ENCODE measurements at places on chromosomes 6 and 20. TPM values are rescaled to one million over a fixed set of nuclear protein-coding genes. Genes with fewer than 3 reads are reported as not detected.

GRCh38 chr6:67887419-67887746 lies 747.7 kb upstream of the ADGRB3 start:
- peaks cover 63% of the 10 kb centered on the region for H3K36me3 ChIP-seq
- H3K4me1 ChIP-seq, result peaks cover 11% of the 10 kb centered on the region
- H3K27me3 ChIP-seq, result no peaks in the 10 kb centered on the region
- H3K4me3 ChIP-seq, result peak overlapping the region; percentile 93

- no peak overlapping the region for H3K27ac ChIP-seq
- H3K27me3 ChIP-seq, result peaks cover 10% of the 10 kb centered on the region
- no peak for DNase-seq
- H3K4me1 ChIP-seq, result no peaks in the 10 kb centered on the region
- H3K4me3 ChIP-seq, result no peak overlapping the region
Observed at GRCh38 chr6:155419161-155419560, 36.5 kb downstream of the NOX3 start.

DNA sequence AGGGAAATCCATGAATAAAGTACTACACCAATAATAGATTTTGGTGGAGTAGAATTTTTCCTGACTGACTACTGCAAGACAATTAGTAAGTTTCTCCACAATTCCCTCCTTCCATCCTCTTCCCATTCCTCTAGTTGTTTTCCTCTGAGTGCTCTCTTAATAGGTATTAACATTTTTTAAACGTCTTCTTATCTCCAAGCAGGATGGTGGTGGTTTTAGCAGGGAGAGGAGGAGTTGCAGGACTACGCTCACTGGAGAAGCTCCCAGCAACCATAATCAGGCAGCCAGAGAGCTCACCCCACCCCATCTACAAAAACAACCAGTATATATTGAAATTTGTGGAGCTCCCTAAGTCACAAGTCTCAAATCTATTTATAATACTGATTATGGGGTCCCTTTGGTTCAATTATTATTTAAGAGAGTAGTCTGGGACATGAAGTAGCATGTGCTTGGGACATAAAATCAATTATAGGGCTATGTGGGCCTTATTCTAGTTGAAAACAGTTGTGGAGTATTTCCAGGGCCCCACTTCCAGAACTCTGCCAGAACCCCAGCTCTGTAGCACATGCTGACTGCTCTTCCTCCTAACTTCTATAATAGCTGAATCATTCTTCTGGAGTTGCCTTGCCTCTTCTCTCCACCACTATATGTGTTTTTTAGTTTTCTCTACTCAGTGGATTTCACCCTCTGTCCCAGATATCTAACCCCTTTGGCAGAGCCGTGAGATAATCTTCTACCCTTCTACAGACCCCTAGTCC lies 49.8 kb downstream of the MYB start:
- peak overlapping the region; percentile 85 for H3K27ac ChIP-seq
- H3K4me1 ChIP-seq, result peaks cover 12% of the 10 kb centered on the region
- no peaks in the 10 kb centered on the region for H3K36me3 ChIP-seq
- no peak overlapping the region for H3K4me3 ChIP-seq
- no peaks in the 10 kb centered on the region for H3K27me3 ChIP-seq

DNA sequence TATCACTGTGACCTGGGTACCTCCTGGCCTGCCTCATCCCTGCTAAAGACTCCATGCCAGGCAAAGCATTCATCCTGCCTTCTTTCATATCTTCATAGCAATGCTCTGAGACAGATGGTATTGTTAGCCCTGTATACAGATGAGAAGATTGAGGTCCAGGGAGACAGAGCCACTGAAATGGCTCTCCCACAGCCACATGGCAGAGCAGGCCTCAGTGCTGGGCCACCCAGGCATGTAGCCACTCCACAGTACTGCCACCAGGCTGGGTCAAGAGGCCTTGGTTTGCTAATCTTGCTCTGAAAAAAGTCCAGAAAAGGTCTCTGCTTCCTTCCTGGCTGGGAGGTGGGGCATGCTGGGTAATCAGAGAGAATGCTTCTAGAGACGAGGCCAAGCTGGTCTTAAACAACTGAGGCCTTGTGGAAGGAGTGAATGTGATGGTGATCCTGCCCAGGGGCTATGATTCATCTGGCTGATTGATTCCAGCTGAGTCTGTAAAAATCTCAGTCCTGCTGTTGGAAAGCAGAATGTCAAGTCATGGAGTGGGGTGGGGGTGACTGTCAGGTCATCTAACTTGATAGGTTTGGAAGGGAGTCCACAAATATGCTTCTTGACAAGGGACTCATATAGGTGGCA lies 29.8 kb downstream of the HM13 start:
- H3K36me3 ChIP-seq, result peaks cover 82% of the 10 kb centered on the region
- no peak for DNase-seq
- H3K27ac ChIP-seq, result no peak overlapping the region
- no peaks in the 10 kb centered on the region for H3K27me3 ChIP-seq

DNA sequence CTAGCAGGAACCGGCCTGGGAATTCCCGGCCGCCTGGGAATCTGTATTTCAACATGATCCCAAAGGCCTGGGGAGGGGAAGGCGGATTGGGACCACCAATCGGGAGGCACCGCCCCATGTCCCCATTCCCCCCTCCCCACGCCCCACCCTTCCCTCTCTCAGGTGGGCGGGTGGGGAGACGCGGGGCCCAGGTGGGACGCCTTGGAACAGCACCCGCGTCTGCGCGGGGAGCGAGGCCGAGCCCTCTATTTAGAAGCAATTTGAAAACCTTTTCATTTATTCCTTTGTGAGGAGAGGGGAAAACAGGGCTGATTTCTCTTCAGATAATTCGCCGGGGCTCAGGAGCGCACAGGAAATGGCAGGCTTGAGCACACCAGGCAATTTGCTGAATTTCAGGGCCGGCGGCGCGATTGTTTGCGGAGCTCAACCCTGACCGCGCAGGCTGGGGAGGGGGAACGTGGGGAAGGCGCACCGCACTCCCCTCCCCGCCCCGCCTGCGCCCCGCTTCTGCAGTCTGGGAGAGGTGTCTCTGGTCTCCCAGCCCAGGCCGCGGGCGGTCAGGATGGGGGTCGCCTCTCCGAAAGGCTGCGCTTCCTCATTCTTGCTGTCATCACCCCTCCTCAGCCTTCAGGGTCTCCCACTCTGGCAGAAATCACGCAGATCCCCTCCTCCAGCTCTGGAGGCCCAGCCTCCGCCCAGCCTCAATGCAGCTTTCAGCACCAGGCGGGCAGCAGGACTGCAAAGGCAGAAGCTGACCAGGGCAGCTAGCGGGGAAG lies 170.0 kb downstream of the GRM4 start:
- peaks cover 53% of the 10 kb centered on the region for H3K27me3 ChIP-seq
- no peaks in the 10 kb centered on the region for H3K36me3 ChIP-seq
- H3K4me3 ChIP-seq, result no peak overlapping the region
- no peak for DNase-seq
- no peak overlapping the region for H3K27ac ChIP-seq

- H3K27ac ChIP-seq, result no peak overlapping the region
- peaks cover 60% of the 10 kb centered on the region for H3K4me1 ChIP-seq
- no peaks in the 10 kb centered on the region for H3K27me3 ChIP-seq
- H3K4me3 ChIP-seq, result no peak overlapping the region
- no peaks in the 10 kb centered on the region for H3K36me3 ChIP-seq
Observed at GRCh38 chr20:63312690-63313348, 19.8 kb downstream of the COL20A1 start.

DNA sequence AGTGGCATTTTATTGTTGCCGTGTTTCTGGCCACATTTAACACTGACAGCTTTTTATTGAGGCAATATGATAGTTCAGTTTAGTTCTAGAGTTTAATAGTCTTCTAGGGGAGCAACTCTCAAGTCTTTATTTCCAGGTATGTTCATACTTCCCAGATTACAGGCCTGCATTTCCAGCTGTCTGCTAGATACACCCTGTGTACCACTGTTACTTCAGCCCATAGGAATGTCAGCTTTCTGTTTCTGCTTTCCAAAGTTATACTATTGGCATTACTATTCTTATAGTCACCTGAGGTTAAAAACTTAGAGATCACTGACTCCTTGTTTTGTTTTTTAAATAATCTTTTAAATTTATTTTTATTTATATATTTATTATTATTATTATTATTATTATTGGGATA lies 7.6 kb downstream of the ZNF451 start:
- no peak for DNase-seq
- peaks cover 90% of the 10 kb centered on the region for H3K36me3 ChIP-seq
- H3K27me3 ChIP-seq, result no peaks in the 10 kb centered on the region
- H3K27ac ChIP-seq, result no peak overlapping the region

DNA sequence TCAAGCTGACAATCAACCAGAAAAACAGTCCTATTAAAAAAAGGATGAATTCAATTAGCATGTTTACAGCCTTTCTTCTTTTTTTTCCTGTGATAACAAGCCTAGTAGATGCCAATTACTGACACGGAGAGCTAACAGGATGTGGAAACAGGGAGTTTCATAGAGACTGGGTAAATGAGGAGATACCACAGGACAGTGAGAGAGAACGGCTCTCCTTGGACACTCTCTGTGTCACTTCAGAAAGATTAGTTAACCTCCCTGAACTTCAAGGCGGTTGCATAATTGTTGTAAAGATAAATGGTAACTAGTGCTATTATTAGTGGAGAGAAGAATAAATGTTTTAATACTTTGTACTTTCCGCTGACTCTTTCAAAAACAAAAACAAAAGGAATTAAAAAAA lies 14.8 kb downstream of the SLC17A5 start:
- DNase-seq, result no peak
- no peak overlapping the region for H3K4me3 ChIP-seq
- no peak overlapping the region for H3K27ac ChIP-seq
- no peaks in the 10 kb centered on the region for H3K4me1 ChIP-seq
- no peaks in the 10 kb centered on the region for H3K27me3 ChIP-seq
- H3K36me3 ChIP-seq, result peaks cover 2% of the 10 kb centered on the region

The HLA-DOA gene
- polyA plus RNA-seq, result not detected

The RPRD1B gene
- polyA plus RNA-seq, result 35.4 TPM

DNA sequence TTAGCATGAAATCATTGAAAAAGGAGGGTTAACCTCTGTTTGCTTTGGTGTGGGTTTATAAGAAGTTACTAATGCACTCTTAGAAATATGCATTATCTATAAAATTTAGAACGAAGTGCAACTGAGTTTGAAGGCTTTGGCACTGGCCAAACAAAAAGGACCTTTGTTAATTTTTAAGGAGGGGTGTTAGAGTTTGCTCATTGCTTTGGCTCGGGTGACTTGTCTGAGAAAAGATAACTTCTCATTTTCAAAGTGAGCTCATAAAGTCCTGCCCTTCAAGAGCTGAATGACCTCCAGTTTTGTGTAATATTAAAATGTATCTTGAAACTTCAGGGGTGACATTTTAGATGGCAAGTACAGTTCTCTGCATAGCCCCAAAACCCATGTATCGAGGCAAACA lies 25.9 kb downstream of the NEDD9 start:
- H3K27ac ChIP-seq, result no peak overlapping the region
- H3K4me3 ChIP-seq, result no peak overlapping the region
- H3K27me3 ChIP-seq, result peaks cover 37% of the 10 kb centered on the region

DNA sequence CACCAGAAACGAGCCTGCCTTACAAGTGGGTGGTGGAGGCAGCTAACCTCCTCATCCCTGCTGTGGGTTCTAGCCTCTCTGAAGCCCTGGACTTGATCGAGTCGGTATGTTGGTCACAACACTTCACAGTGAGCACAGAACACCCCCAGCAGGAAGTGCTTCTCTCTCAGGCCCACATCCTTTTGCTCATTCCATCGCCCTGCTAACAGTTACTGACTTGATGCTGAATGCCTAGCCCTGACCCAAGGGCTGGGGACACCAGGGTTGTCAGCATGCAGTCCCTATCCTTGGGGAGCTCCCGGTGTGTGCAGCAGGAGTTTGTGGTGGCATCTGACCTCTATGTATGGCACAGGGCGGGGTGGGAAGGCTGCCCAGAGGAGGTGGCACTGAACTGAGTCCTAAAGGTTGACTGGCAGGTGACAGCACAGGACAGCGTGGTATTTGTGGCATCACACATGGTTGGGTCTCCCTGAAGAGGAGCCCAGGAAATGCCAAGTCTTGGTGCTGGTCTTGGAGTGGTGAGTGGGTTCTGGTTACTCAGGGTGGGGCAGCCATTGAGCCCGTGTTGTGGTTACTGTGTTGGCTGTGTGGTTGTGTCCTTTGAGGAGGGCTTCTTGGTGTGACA lies 26.7 kb downstream of the GTSF1L start:
- H3K4me1 ChIP-seq, result no peaks in the 10 kb centered on the region
- no peak overlapping the region for H3K4me3 ChIP-seq
- no peak overlapping the region for H3K27ac ChIP-seq
- H3K27me3 ChIP-seq, result no peaks in the 10 kb centered on the region
- H3K36me3 ChIP-seq, result peaks cover 80% of the 10 kb centered on the region
- no peak for DNase-seq

- peaks cover 49% of the 10 kb centered on the region for H3K36me3 ChIP-seq
- no peaks in the 10 kb centered on the region for H3K27me3 ChIP-seq
- H3K4me1 ChIP-seq, result peaks cover 39% of the 10 kb centered on the region
Observed at GRCh38 chr20:62929051-62929538, 2.8 kb upstream of the DIDO1 start.

- H3K36me3 ChIP-seq, result no peaks in the 10 kb centered on the region
- no peak overlapping the region for H3K27ac ChIP-seq
- no peaks in the 10 kb centered on the region for H3K27me3 ChIP-seq
- no peak for DNase-seq
Observed at GRCh38 chr6:129312880-129313279, 397.1 kb downstream of the ARHGAP18 start.

DNA sequence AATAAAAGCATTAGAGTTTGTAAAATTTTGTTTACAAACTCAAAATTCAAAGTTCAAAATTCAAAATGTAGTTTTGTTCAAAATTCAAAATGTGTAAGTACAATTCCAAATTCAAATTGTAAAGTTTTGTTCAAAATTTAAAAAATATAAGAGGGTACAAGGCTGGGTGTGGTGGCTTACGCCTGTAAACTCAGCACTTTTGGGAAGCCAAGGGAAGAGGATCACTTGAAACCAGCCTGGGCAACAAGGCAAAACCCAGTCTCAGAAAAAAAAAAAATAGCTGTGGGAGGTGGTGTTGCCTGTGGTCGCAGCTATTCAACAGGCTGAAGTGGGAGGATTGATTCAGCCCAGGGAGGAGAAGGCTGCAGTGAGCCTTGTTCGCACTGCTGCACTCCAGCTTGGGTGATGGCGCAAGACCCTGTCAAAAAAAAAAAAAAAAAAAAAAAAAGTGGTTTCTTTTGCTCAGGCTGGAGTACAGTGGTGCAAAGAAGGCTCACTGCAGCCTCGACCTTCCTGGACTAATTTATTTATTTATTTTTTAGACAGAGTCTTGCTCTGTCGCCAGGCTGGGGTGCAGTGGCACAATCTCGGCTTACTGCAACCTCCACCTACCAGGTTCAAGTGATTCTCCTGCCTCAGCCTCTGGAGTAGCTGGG lies 5.4 kb upstream of the ZBTB12 start:
- no peak overlapping the region for H3K27ac ChIP-seq
- H3K27me3 ChIP-seq, result no peaks in the 10 kb centered on the region
- H3K36me3 ChIP-seq, result no peaks in the 10 kb centered on the region
- no peak for DNase-seq

The MYMX gene
- not detected for polyA plus RNA-seq

DNA sequence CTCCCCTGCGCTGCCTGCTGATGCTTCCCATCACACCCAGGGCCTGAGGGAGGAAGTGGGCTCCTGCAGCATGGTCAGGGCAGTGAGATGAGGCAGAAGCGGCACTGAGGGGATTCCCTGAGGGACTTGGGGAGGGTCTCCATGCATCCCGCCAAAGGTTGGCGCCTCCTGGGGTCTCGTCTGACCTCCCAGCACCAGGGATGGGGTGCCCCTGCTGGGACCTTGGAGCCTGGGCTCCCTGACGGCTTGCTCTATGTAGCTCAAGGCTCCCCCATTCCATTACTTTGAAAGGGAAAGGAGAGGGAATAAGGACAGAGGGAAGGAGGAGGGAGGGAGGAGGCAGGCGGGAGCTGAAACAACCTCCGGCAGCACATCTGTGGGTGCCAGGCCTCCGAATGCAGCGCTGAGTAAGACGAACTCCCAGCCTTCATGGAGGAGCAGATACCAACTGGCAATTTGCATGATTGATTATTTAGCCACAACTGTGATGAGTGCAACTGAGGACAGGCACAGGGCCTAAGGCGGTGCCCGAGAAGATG lies 259.3 kb downstream of the ERMARD start:
- peaks cover 29% of the 10 kb centered on the region for H3K27me3 ChIP-seq
- DNase-seq, result no peak
- no peak overlapping the region for H3K27ac ChIP-seq
- no peaks in the 10 kb centered on the region for H3K36me3 ChIP-seq
- no peak overlapping the region for H3K4me3 ChIP-seq

Data from K562 (cell line).